ENCODE measurements at places on chromosomes 7 and 10.

- no peak for DNase-seq
Observed at GRCh38 chr7:105297985-105298384, 90.7 kb downstream of the SRPK2 start.

- no peak for DNase-seq
Observed at GRCh38 chr10:23258516-23258915, 66.4 kb downstream of the PTF1A start.

DNA sequence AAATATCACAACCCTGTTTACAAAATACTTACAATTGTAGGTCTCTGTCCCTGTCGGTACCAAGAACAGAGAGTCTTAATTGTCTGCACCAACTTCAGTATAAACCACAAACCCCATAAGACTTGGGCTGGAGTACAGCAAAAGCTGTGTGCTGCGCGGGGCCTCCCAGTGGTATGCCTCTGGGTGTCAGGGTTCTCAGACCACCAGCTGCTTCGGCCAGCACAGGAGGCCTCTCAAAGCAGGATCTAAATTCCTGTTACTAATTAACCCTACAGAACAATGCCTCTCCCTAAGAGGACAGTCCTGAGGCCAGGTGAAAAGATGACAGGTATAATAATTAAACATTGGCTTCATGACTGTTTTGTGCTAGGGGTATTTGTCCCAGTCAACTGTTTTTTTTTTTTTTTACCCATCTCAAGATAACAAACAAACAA is 957 bp upstream of the SVIL start:
- no peak for DNase-seq

DNA sequence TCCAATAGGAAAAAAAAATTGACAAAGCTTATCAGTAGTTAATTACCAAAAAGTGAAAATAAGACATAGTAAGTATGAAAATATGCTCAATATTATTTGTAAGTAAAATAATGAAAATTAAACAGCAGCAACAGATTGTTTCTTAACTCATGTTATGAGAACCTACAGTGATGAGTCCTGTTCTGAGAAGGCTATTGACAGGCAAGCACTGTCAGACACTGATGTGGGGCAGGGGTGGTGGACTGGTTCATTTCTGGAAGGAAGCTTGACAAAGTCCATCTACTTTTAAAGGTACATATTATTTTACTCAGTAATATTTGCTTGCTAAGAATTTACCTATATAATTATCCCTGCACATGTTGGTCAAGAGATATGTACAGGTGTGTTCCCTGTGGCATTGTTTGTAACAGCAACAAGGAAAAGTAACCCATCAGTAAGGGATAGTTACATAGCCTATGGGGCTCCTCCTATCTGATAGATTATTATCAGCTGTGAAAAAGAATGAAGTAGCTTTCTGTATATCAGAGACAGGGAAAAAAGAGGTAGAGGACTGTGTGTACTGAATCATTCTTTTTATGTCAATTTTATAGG is 161.6 kb downstream of the RTKN2 start:
- DNase-seq, result no peak

GRCh38 chr7:141340991-141341390 is 210.2 kb upstream of the AGK start:
- DNase-seq, result no peak

GRCh38 chr10:70762441-70763175 is 22.6 kb downstream of the TBATA start:
- DNase-seq, result no peak

DNA sequence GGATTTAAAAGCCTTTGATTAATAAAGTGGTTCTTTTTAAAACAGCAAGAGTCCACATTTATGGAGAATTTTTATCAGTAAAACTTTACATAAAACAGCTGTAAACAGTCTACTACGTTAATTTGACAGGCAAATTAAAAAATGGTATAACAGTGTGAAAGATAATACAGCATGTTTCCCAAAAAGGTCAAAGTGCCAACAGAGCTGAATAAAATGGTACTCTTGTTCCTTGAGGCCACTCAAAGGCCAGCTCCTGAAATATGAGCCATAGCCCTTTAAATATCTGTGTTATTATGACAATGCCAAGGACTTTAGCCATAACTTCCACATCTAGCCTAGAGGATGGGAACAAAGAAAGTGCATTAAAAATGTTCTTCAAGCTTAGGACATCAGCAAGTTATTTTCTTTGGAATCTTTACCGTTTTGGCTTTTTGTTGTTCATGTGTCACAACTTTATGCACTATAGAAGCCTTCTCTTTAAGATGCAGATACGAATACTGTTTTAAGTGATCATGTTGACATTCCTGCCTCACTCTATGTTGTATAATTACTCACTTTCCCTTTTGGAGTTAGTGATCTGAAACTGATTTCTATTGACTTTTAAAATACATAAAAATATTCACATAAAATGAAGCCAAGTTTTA is 165.6 kb downstream of the RNLS start:
- no peak for DNase-seq

DNA sequence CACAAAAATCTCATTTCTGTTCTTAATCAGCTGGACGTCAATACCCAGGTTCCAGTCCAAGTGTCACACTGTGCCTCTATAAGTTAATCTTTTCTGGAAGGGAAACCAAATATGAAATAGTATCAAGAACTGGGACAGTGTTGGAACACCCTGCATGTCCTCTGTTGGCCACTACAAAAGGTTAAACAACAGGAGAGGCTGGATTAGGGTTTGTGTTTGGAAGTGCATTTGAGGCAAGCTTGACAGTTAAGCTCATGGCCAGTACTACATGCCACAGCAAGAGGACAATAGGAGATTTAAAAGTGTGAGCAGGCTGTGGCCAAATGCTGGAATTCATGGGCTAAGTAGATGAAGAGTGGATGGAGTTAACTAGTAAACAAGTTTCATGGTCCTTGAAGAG is 751.5 kb downstream of the AUTS2 start:
- DNase-seq, result no peak

DNA sequence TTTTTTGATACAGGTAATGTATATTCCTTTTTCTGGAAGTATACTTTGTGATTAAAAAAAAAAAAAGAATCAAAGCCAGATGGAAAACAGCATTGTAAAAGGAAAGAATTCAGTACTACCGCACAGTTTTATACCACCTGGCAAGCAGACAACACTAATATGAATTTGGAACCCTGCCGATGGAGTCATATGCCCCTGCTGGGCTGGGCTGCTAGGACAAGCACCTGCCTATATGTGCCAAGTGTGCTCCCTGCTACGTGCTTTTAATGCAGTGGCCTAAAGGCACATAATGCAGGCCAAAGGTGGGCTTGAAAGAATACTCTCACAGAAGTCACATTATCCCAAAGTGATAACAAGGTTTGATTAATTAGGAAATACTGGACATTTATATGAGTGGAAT is 29.8 kb upstream of the WAC start:
- DNase-seq, result no peak

DNA sequence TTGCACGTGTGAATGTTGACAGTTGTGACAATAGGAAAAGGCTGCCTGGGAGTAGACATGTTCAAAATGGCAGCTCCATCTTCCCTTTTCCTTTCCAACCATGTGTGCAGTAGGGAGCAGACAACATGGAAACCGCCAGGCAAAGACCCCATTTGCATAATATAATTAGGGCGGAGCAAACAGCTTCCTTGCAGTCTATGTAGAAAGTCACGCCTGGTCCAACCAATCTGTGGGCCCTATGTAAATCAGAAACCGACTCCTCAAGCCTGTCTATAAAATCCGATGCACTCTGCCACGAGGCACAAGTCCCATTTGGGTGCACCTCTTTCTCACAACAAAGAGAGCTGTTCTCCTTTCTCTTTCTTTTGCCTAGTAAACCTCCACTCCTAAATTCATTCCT is 19.6 kb downstream of the NEBL start:
- no peak for DNase-seq

DNA sequence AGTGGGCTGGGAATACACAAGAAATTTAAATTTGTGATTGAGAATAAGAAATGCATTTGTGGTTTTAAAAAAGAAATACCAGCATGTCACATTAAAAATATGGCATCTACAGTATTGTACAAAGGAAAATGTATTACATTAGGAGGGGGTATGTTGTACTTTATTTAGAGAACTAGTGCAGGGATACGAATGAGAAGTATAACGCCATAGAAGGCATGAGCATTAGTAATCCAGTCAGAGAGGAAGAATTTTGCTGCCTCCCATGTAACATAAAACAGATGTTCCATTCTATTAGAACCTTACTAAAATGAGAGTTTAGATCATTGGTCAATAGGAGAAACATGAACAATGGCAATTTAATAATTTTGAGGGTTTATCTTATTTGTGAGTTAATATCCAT is 182.2 kb downstream of the ADK start:
- DNase-seq, result no peak

- no peak for DNase-seq
Observed at GRCh38 chr10:110629680-110630191, 14.4 kb upstream of the RBM20 start.

GRCh38 chr7:123003539-123004126 is 8.1 kb upstream of the TAS2R16 start:
- no peak for DNase-seq

- no peak for DNase-seq
Observed at GRCh38 chr7:39392151-39392550, 174.1 kb upstream of the YAE1 start.

- no peak for DNase-seq
Observed at GRCh38 chr10:131175891-131176290, 135.6 kb downstream of the TCERG1L start.

DNA sequence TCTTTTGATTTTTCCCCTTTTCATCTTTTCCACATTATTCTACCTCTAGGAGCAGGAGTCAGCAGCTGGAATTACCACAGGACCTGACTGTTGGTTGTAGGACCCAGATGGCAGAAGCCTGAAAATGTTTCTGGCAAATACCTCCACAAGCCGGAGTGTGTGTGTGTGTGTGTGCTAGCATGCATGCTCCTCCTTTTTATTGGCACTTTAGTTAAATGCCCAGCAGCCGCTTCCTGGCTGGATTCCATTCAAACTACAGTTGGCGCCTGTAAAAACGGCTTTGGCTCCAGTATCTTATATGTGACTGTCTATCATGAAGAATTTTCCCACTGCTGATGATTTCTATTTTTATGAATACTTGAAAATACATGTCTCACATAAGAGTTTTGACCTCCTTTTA is 319.7 kb upstream of the SP4 start:
- no peak for DNase-seq

DNA sequence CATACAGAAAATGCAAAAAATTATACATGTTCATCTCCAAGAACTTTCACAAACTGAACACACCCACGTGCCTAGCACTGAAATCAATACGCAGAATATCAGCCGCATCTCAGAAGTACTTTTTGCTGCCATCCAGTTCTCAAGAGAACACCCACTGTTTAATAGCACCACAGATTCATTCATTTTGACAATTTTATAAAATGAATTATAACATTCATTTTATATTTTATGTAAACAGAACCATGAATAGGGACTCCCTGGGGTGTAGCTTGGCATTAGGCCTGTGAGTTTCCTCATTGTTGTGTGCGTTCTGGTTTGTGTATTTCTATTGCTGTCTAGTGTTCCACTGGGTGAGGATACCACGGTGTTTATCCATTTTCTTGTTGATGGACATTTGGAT is 77.3 kb upstream of the PIP4K2A start:
- DNase-seq, result no peak

DNA sequence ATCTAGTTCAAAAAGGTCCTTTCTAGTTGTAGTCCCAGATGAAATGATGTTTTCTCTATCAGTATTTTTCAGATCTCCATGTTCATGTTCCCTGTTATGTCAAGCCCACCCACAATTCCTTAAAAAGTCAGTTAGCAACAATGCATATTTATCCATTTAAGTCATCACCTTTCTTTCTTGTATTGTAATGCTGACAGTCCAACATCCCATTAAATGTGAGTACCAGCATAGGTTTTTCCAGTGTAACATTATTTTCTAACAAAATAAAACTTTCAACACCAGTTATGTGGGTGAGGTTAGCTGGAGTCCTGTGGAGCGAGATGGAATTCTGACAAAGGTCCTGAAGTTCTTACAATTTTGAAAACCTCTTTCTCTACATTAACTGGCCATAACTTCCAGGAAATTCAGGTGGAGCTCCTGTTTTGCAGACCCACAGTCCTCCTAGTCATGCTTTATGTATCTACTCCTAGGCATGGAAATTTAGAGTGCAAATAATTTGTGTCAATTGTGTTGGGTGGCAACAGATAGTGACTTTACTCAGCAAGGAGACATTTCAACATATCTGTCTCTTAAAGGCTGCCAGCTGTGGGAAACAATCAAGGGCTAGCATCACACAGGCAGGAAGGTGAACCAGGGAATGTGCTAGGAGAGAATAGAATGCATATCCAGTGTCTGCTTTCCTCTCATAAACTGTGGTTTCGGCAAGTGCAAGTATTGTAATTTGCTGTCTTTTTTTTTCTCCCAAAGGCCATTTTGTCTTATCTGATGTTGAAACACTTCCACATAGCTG is 162.6 kb downstream of the MTERF1 start:
- no peak for DNase-seq

DNA sequence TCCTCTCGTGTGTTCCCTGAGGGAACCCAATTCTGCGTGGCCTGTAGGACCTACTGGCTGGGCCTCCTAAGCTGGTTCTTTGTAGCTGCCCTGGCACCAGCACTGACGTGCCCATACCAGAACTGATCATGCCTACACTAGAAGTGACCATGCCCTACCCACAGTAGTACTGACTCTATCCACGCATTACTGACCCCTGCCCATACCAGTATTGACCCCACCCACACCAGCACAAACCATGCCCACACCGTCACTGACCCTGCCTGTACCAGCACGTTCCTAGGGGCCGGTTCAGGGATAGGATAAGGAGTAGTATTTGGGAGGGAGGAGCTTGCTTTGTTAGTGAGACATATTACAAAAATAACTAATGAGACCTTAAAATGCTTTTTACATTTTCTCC is 88.0 kb downstream of the DOCK1 start:
- DNase-seq, result no peak

- DNase-seq, result no peak
Observed at GRCh38 chr10:93951905-93952304, 41.8 kb upstream of the PLCE1 start.
